Inflammatory macrophage treated with lipopolysaccharide for 1 hour (primary cell): ENCODE measurements at places on chromosomes 12 and 14.

GRCh38 chr14:90453401-90453951 is 56.6 kb downstream of the CALM1 start:
- no peak for DNase-seq

DNA sequence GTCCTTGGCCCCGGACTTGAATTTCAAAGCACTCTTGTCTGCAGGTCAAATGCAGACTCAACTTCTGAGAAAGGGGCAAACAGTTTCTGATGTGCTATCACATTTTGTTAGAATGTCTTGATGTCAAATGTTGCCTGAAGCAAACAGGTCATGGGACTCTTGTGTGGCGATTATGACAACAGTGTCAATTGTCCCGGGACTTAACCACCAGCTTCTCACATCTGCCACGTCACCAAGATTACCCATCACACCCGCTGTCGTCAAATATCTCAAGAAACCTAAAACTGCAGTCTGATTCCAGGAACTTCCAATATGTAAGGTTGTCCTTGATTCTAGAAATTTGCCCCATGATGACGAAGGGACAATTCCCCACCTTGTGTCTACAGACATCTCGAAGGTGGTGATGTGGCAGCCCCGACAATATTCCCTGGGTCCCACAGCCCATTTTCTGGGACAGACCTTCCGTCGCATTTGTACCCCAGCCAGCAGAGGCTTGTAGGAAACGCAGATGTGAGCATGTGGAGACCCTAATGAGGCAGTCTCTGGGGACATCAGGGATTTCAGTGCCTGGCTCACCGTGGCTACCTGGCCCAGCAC is 21.3 kb downstream of the LRTM2 start:
- peak; percentile 51 for DNase-seq

DNA sequence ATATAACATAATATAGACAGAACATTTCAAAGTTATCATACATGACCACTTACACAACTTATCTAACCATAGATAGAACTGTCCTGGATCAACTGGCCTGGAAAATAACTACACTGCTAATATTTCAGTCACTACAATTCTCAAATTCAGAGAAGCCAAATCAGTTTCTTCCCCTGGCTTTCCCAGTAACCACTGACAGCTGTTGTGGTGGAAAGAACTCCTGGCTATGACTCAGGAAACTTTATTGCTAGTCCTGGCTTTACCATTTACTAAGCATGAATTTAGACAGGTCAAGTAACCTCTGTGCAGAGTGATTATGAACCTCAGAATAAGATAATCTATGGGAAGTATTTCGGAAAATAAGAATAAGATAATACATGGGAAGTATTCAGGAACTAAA is 244.9 kb upstream of the DIO2 start:
- no peak for DNase-seq

GRCh38 chr14:54674046-54674741 is 107.3 kb downstream of the SAMD4A start:
- DNase-seq = no peak

DNA sequence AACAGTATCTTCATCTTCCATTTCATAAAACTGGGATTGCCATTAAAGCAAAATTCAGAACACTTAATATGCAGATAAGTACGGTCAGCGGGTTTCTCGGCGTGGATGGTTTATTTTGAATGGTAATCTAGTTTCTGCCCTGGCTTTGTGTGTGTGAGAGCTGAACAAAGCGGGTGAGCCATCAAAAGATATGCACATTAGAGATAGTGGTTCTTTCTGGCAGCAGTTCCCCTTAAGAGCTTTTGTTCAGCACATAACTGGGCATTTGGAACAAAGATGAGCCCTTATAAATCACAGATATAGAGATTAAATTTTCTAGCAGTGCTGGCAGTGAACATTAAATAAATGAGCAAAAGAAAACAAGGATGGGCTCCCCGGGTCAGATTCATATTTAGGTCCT is 207.5 kb downstream of the CALM1 start:
- no peak for DNase-seq

DNA sequence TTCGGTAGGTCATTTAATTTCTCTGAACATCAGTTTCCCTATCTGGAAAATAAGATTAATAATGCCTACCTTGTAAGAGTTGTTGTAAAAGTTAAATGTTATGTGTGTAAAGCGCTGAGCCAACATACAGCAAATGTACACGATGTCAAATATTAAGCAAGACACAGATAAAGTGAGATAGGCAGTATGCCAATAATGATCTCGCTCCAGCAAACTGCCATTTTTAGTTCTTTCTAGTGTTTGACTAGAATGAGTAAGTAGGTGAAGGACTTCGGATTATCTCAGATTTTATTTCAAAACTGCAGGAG is 840 bp downstream of the DHRS7 start:
- DNase-seq = no peak
